ENCODE measurements at places on chromosomes 6 and 20.

- H3K27ac ChIP-seq: no peak overlapping the region
- no peak for DNase-seq
- H3K4me3 ChIP-seq: no peak overlapping the region
- peaks cover 13% of the 10 kb centered on the region for H3K27me3 ChIP-seq
Measured at GRCh38 chr20:1949347-1950100, 44.3 kb downstream of the PDYN start.

- no peak overlapping the region for H3K4me3 ChIP-seq
- H3K4me1 ChIP-seq: no peaks in the 10 kb centered on the region
- no peaks in the 10 kb centered on the region for H3K27me3 ChIP-seq
- no peaks in the 10 kb centered on the region for H3K36me3 ChIP-seq
Measured at GRCh38 chr6:12001004-12001705, 11.0 kb upstream of the HIVEP1 start.

GRCh38 chr6:56491606-56492328 lies 150.9 kb downstream of the DST start:
- no peaks in the 10 kb centered on the region for H3K27me3 ChIP-seq
- H3K4me3 ChIP-seq: no peak overlapping the region
- H3K4me1 ChIP-seq: peaks cover 4% of the 10 kb centered on the region

DNA sequence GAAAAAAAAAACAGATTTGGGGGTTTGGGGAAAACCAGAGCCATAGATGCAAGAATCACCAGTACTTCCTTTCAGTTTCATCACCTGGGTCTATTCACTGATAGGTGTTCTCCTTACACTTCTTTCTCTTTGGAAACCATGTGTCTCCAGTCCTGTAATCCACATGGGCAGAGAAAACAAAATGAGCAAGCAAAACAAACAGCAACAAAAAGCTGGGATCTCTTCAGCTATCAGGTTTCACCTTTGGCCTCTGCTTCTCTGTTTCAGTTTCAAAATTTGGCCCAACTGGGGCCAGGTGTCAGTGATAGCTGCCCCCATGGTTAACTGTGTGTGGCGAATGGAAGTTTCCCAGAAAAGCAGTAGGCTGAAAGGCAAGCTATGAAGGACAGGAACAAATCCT lies 220.0 kb upstream of the THBS2 start:
- H3K36me3 ChIP-seq: no peaks in the 10 kb centered on the region
- no peak overlapping the region for H3K4me3 ChIP-seq
- no peak for DNase-seq

GRCh38 chr20:2006452-2007361 lies 12.8 kb upstream of the PDYN start:
- no peaks in the 10 kb centered on the region for H3K4me1 ChIP-seq
- no peak overlapping the region for H3K4me3 ChIP-seq
- no peaks in the 10 kb centered on the region for H3K36me3 ChIP-seq
